Activated CD8-positive, alpha-beta memory T cell treated with anti-CD3 and anti-CD28 coated beads, Interleukin-2, amount 10 ng/mL, durations not matched to agents 7 days and 5 days (primary cell): ENCODE measurements at places on chromosomes 12 and 14. TPM values are rescaled to one million over a fixed set of nuclear protein-coding genes. Genes with fewer than 3 reads are reported as not detected.

- H3K36me3 ChIP-seq = peaks cover 4% of the 10 kb centered on the region
- peak overlapping the region; percentile 91 for H3K4me3 ChIP-seq
- H3K27ac ChIP-seq = no peak overlapping the region
- no peak for DNase-seq
Measured at GRCh38 chr12:992647-993046, 1.6 kb downstream of the ERC1 start.

The SIX4 gene
- total RNA-seq = 1.6 TPM

GRCh38 chr14:89304561-89304960 is 112.5 kb downstream of the FOXN3 start:
- H3K4me3 ChIP-seq = no peak overlapping the region
- H3K27ac ChIP-seq = no peak overlapping the region
- no peaks in the 10 kb centered on the region for H3K27me3 ChIP-seq
- peaks cover 15% of the 10 kb centered on the region for H3K36me3 ChIP-seq

DNA sequence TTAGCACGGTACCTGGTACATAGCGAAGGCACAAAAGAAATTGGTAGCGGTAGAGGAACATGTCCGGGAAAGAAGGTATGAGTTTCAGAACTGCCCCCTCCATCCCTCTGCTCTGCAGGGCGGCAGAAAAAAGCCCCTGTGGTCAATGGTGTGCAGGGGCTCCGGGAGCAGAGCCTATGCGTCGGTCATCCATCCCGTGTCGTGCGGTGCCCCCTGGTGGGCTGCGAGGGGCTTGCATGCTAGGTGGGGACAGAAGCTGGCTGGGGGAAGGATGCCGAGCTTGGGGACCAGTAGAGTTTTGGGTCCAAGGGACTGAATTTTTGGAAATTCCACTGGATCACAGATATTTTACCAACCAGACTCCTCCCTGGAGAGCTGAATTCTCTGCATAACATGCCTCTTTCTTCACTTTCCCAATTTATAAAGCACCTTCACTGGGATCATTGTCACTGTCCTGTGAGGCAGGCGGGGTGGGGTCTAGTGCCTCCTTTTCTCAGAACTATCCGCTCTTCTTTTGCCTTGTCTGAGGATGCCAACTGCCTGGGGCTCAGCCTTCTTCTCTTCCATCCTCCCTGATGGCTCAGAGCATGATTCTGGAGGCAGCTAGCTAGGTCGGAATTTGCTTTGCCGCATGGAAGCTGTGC is 148.7 kb downstream of the SMOC1 start:
- no peaks in the 10 kb centered on the region for H3K4me1 ChIP-seq
- no peaks in the 10 kb centered on the region for H3K27me3 ChIP-seq
- peak; percentile 72 for DNase-seq
- no peaks in the 10 kb centered on the region for H3K36me3 ChIP-seq
- H3K4me3 ChIP-seq = no peak overlapping the region

The TEX22 gene
- total RNA-seq = 3.7 TPM

The LTBR gene
- 0.30 TPM for total RNA-seq

The TAS2R13 gene
- 1.3 TPM for total RNA-seq

DNA sequence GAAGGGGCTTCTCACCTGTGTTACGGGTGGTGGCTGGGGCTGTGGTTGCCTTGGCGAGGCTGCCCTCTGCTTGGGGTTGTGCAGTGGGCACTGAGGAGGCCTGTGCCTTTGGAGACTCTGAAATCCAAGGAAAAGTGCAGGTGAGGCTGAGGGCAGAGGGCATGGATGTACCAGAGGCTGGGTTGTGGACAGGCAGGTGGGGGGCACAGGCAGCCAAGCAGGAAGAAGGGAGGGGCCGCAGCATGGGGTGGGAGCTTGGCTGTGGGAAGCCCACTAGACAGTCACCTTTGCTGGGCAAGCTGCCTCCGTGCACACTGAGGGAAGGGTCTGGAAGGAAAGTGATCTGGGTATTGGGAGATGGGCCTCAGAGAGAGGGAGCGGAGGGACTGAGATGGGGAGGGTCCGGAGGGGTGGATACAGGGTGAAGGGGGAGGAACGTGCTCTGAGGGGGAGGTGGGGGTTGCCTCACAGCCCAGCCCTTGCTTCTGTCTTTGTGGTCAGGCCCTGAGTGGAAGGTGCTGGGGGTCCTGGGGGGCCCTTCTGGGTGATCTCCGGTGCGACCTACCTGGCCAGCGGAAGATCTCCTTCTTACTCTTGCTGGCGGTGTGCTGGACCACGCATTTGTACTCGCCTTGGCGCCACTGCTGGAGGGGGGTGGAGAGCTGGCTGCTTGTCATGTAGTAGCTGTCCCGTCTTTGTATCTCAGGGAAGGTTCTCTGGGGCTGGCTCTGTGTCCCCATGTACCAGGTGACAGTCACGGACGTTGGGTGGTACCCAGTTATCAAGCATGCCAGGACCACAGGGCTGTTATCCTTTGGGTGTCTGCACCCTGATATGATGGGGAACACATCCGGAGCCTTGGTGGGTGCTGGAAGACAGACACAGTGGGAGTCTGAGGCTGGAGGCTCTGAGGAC is 318.7 kb downstream of the TMEM121 start:
- no peaks in the 10 kb centered on the region for H3K36me3 ChIP-seq
- no peaks in the 10 kb centered on the region for H3K27me3 ChIP-seq
- H3K27ac ChIP-seq = no peak overlapping the region
- DNase-seq = no peak
- H3K4me3 ChIP-seq = no peak overlapping the region

The DNAI7 gene
- 0.18 TPM for total RNA-seq

The ANO2 gene
- not detected for total RNA-seq

- H3K4me1 ChIP-seq = no peaks in the 10 kb centered on the region
- no peak for DNase-seq
- H3K36me3 ChIP-seq = no peaks in the 10 kb centered on the region
- peaks cover 3% of the 10 kb centered on the region for H3K27me3 ChIP-seq
Measured at GRCh38 chr12:93109551-93110203, 180.6 kb upstream of the EEA1 start.

The TPH2 gene
- not detected for total RNA-seq

DNA sequence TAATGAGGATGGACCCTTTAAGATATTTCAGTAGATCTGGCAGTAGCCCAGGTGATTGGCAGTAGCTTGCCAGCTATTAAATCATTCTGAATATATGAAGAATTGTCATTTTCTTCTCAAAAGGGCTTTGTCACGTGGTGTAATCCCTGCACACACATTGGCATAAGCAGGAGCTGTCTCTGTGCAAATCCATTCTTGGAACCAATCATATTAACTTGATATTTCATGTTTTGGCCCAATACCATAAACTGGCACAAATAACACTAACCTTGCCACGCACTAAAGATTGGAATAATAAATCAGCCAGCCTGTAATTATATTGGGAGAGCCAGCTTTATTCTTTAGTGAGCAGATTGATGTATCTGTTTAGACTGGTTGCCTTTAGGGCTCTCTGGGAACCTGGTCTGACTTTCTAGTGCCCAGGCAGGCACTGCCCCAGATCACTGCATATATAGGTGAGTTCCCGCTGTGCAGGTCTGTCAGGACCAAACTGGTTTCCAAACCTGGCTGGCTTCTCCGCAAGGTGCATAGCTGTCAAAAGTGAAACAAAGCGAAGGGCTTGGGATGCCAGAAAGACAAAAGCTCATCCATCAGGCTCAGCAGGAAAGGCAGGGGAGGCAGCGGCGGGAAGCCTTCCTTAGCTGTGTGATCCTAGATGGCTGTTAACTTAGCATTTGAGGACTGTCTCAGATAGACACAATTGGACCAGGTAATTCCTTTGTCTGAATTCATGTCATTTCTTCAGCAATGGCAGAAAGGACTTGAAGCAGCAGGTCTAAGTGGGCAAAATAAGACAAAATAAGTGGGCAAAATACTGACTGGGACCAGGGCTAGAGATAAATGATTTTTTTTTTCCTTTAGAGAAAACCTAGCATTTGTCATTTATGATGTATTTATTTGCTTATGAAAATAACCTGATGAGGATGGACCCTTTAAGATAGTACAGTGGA is 128.8 kb upstream of the DYRK2 start:
- no peak for DNase-seq
- no peaks in the 10 kb centered on the region for H3K27me3 ChIP-seq
- peaks cover 18% of the 10 kb centered on the region for H3K4me1 ChIP-seq

The TEAD4 gene
- 1.6 TPM for total RNA-seq

The SERPINA10 gene
- not detected for total RNA-seq

The AQP2 gene
- not detected for total RNA-seq

DNA sequence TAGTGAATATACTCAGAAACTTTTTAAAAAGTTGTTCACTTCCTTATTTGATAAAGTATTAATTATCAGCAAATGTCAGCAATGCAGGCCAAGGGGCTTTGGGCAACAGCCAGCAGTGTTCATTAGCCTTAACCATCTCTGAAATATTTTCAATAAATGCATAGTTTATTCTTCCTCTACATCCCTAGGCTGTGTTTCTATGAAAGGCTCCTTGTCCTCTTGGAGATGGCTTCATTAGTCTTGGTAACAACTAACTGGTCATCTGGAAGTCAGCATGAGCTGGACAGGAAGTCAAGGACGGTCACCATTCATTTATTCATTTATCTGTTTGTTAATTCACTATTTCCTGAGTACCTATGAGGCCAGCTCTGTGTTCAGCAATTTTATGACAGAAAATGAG is 124.0 kb upstream of the TMEM132D start:
- peaks cover 2% of the 10 kb centered on the region for H3K27me3 ChIP-seq
- no peak overlapping the region for H3K27ac ChIP-seq
- H3K4me1 ChIP-seq = no peaks in the 10 kb centered on the region
- H3K4me3 ChIP-seq = no peak overlapping the region
- no peak for DNase-seq
- no peaks in the 10 kb centered on the region for H3K36me3 ChIP-seq

DNA sequence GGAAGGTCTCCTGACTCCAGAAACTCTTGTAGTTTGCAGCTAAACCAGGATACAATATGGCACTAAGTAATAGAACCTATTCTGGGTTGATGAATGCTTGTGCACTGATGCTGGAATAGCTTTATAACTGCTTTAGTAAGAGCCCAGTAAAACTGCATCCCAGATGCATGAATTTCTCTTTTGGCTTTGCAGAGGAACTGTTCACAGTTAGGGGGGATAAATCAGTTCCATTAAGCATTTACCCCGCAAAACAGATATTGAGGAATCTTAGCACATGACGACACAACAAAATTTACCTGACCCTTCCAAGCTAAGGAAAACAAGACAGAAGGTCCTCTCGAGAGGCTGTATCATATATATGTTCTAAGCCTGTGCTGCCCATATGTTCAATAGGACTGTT is 457.4 kb downstream of the FOXG1 start:
- no peaks in the 10 kb centered on the region for H3K36me3 ChIP-seq
- no peak overlapping the region for H3K4me3 ChIP-seq
- H3K27me3 ChIP-seq = no peaks in the 10 kb centered on the region
- no peak overlapping the region for H3K27ac ChIP-seq
- no peaks in the 10 kb centered on the region for H3K4me1 ChIP-seq

- H3K27me3 ChIP-seq = no peaks in the 10 kb centered on the region
- H3K36me3 ChIP-seq = peaks cover 7% of the 10 kb centered on the region
- H3K4me1 ChIP-seq = no peaks in the 10 kb centered on the region
- DNase-seq = no peak
Measured at GRCh38 chr14:103772078-103772712, 56.6 kb downstream of the ZFYVE21 start.

DNA sequence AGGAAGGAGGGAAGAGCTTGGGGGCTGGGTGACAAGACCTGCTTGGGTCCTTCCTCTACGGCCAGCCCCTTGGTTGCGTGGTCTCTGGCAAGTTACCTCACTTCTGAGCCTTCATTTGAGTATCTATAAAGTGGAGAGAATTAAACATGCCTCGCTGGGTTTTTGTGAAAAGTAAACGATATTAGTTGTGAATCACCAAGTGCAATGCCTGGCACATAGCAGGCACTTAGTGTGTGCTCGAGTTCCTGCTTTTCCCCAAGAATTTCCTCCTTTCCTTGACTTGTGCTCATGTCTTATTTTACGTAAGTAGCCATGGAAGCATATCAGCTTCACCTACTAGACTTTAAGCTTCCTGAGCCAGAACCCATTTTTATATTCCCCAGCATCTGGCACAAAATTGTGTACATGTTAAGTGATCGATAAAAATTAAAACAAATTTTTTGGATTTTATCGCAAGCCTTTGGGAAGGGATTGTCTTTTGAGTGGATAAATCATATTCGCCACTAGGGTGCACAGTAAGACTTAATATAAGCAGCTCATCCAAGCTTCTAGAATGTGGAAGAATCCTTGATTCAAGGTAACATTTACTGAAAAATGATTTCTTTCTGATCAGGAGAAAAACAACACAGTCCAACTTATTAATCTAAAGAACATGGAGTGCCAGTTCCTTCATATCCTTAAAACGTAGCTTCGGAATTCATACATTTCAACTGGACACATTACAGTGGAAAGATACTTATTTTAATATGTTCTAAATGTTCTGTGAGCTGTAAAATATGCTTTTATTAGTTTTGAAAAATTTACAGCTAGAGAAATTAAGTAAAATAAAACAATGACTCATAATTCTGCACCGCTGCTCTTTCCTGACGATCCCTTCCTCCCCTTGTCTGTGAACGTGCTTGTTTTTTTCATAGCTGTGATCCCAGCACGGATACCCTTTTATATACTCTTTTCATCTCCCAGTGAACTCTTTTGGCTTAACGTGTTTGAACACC is 62.0 kb downstream of the SLC25A47 start:
- no peaks in the 10 kb centered on the region for H3K36me3 ChIP-seq
- peaks cover 4% of the 10 kb centered on the region for H3K4me1 ChIP-seq
- H3K27ac ChIP-seq = no peak overlapping the region
- no peak for DNase-seq

- H3K4me1 ChIP-seq = no peaks in the 10 kb centered on the region
- H3K4me3 ChIP-seq = no peak overlapping the region
- no peak for DNase-seq
- no peaks in the 10 kb centered on the region for H3K27me3 ChIP-seq
- no peak overlapping the region for H3K27ac ChIP-seq
Measured at GRCh38 chr12:28569698-28570411, 379.6 kb downstream of the CCDC91 start.

DNA sequence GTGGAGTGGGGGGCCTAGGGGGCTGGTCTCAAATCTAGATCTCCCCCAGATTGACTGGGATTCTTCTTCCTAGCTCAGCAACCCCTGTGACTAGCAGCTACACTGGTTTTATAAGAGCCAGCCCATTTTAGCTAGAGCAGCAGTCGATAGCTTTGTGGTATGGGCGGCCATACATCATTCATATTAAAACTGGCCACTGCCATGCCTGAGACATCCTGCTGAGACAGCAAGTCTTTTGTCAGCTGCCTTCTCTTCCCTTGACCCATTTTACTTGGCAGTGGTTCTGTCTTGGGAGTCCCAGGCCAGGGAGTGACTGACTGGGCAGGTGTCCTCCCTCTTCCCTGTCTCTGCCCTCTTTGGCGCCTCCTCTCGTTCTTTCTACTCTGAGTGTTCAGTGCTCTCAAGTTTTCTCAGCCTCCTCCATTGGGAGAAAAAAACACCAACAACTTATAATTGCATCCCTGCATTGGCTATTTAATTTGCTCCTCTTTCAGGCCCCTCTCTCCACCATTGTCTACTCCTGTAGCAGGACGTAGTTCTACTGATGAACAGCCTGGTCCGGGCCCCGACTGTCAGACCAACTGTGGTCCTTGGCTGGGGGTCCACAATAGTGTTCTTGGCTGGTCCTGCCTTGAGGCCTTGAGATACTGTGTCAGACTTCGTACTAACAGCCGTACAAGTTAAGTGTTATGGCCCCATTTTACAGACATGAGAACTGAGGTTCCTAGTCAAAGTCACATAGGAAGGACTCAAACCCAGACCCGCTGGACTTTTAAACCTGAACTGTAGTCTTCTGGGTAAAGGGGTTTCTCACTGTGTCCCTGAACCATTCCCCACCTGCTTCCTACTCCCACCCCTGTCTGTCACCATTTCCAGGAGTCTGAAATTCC is 18.3 kb upstream of the JDP2 start:
- H3K36me3 ChIP-seq = no peaks in the 10 kb centered on the region
- no peak for DNase-seq
- H3K4me1 ChIP-seq = no peaks in the 10 kb centered on the region
- no peak overlapping the region for H3K27ac ChIP-seq
- peaks cover 16% of the 10 kb centered on the region for H3K27me3 ChIP-seq
- no peak overlapping the region for H3K4me3 ChIP-seq

The PROX2 gene
- total RNA-seq = 0.44 TPM
